MV-4-11 (cell line): ENCODE measurements at places on chromosomes 12 and 14.

DNA sequence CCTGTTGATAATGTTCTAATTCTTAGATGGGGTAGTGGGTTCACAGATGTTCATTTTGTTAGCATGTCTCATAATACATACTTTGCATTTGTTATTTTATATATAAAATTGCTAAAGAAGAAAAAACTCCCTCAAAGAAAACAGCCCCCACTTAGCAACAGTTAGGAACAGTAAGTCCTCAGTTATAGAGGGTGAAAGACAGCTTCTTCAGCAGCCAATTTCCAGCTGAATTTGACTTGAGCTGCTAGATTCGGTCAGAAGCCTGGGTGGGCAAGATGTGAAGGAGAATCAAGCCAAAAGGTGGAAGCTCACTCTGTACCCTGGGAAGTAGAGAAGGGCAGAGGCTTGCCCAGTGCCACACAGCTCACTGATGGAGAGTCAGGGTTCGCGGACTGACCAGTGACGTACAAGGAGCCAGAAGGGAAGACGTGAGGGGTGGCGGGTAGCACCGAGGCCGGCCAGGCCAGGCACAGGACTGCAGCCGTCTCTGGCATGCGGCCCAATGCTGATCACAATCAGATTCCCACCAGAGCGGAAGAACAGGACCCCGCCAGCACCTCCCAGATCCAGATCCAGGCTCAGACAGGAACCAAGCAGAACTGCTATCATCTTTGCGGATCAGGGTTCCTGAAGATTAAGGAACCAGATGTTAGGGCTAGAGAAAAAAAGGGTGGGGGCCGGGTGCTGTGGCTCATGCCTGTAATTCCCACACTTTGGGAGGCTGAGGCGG is 30.4 kb upstream of the VWF start:
- no peak for DNase-seq

DNA sequence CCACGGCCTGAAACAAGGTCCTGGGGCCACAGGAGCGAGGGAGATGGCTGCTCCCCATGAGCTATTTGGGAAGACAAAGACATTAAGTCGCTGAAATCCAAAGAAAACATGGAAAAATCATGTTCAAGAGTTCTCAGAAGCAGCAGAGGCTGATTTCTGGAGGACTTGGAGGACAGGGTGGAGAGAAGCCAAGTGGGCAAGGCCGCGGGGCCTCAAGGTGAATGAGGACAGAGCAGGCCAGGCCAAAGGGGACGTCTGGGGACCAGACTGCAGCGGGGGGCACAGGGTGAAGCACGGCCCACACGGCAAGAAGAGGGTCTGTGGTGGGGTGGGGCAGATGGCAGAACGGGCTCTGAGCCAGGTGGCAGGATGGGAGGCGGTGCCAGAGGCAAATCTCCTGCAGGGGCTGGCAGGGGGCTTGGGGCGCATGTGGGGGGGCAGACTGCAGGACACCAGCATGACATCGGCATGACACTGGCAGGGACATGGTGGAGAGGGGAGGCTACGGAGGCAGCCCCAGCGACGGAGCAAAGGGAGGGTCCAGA is 48.9 kb downstream of the RNF34 start:
- no peak for DNase-seq

GRCh38 chr14:70599345-70599744 is 1.1 kb downstream of the MED6 start:
- no peak for DNase-seq

GRCh38 chr14:34693228-34693939 is 21.0 kb downstream of the CFL2 start:
- peak; percentile 34 for DNase-seq

- DNase-seq, result no peak
These were observed 3.6 kb upstream of the KRT5 start for GRCh38 chr12:52523824-52524223.

DNA sequence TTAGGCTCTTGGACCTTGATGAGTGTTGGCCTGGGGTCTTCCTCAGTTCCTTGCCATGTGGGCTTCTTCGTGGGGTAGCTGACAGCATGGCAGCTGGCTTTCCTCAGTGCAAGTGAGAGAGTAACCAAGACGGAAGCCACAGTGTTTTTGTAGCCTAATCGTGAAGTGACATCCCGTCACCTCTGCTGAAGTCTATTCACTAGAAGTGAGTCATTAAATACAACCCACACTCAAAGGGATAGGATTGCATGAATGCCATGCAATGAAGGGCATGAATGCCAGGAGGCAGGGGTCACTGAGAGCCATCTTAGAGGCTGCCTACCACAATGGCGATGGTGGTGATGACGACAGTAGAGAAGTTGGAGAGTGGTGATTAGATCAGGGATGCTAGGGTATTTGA is 13.5 kb upstream of the ASIC1 start:
- no peak for DNase-seq

GRCh38 chr12:75528272-75528671 is 16.9 kb upstream of the KRR1 start:
- DNase-seq, result peak; percentile 34

DNA sequence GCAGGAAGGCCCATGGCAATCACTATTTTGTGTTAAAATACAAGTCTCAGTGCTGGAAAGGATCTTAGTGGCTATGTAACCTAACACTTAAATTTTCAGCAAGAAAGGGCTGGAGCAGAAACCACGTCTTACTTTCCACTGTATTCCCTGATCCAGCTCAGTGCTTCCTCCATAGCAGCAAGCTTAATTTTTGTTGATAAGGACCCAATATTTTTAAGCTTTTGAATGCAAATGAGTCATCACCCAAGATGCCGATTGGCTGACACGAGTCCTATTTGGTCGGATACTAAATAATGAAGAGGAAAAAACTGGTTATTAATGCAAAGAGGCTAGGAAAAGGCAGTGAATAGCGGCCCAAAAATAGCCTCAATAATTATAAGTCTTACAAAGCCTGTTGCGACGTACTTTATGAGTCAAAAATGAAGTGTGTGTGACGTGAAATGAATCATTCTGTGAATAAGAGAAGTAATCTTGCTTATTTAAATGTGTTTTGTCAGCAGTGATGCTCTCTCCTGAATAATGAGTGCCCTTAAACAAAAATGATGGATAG is 46.9 kb upstream of the IGF1 start:
- peak; percentile 21 for DNase-seq

- DNase-seq, result no peak
These were observed 39.6 kb downstream of the PRKCH start for GRCh38 chr14:61360796-61361525.

DNA sequence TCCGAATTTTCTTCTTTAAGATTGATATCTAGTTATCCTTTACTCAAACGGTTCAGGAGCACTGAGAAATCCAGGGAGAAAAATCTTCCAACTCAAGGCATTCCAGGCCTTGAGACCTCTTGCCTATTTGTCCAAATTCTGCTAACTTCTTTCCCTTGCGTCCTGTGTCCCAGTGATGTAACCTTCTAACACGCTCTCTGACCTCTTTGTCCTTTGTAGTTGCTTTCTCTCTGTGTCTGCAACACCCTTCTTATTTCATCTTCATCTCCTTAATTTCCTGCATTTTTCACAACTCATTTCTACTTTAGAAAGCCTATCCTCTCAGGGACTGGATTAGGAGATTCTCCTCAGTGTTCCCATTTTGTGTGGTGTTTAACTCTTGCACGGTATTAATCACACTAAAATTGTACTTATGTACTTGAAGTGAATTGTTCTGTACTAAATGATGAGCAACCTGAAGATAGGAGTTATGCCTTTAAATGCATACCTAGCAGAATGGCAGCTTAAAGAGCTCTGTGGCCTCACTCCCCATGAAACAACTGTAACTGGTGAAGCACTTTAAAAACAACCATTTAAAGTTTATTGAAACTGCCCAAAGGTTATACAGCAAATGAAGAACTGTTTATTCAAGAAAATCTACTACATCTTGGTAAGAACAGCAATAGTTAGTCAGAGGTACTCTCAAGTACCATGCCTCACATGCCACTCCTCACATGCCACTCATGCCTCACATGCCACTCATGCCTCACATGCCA is 7.4 kb upstream of the SNAPC1 start:
- DNase-seq, result no peak

DNA sequence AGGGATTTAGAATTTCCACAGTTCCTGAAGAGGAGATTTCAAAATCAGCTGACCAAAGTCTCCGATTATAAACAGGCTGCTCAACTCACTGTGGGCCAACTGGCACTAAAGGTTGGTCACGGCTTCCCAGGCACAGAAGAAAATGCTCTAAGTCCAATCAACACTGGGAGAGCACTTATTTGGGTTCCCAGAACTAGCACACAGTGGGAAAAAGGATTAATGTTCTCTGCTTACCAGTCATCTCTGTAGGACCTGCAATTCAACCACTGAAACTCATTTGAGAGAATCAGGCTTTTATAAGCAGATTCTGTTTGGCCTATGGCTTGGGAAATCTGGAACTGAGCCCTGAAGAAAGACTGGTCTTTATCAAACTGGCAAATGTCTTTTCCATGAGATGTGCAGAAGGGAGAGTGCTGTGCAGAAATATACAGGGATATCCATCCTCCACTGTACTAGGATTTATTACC is 49.4 kb downstream of the ABCC9 start:
- DNase-seq, result no peak

GRCh38 chr12:123427036-123427769 is 9.3 kb downstream of the RILPL2 start:
- DNase-seq, result no peak

GRCh38 chr12:85784096-85784720 is 52.0 kb downstream of the RASSF9 start:
- DNase-seq, result no peak

DNA sequence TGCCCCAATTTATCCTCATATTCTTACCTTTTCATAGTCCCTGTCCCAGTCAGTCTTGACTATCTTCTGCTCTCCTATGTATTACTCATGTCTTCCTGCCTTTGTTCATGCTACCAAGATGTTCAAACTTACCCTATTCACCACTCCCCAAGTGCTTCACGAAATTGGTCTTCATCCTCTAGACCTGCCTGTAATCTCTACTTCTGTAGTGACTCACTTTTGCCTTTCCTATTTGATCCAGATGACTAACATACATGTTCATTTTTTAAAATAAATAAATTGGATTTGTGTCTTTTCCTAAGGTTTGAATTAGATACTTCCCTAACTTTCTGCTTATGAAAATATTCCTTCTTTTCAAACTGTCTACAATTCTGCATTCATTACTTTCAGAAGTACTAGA is 107.7 kb upstream of the PPM1H start:
- DNase-seq, result no peak

DNA sequence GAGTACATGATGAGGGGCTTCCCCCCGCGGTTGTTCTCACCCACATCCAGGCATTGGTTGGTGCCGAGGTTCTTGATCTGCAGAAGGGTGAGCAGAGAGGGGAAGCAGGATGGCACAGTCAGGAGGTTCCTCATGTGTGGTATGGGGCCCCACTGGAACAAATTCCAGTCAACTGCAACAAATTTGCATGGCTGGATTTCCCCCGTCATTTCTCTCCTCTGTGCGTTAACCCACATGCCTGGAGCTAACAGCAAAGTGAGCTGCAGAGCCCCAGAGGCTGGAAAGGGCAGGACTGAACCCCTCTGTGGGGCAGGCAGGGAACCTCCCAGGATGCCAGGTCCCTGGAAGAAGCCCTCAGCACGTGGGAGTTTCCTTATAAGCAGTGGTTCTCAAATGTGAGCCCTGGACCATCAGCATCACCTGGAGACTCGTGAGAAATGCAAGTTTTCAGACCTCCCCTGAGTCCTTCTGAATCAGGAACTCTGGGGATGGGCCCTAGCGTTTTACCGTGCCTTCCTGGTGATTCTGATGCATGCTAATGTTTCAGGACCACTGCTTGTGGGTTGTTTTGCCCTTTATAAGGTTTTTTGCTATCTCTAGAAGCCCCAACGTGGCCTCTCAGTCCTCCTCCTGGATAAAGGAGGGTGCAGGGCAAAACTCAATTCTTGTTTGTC is 11.0 kb upstream of the CELA1 start:
- no peak for DNase-seq
